ENCODE measurements at places on chromosomes 5 and 9. TPM values are rescaled to one million over a fixed set of nuclear protein-coding genes. Genes with fewer than 3 reads are reported as not detected.

- no peaks in the 10 kb centered on the region for H3K27me3 ChIP-seq
- H3K4me1 ChIP-seq, result peaks cover 7% of the 10 kb centered on the region
- no peaks in the 10 kb centered on the region for H3K36me3 ChIP-seq
- no peak overlapping the region for H3K4me3 ChIP-seq
- H3K27ac ChIP-seq, result peak overlapping the region; percentile 70
These were observed 205.8 kb downstream of the GABBR2 start for GRCh38 chr9:98502976-98503325.

- no peaks in the 10 kb centered on the region for H3K4me1 ChIP-seq
- no peak for DNase-seq
- H3K27me3 ChIP-seq, result no peaks in the 10 kb centered on the region
These were observed 1327.8 kb upstream of the WWC1 start for GRCh38 chr5:166963596-166963995.

GRCh38 chr5:128199611-128200010 lies 116.0 kb downstream of the SLC12A2 start:
- no peaks in the 10 kb centered on the region for H3K27me3 ChIP-seq
- no peak for DNase-seq
- no peak overlapping the region for H3K27ac ChIP-seq
- no peaks in the 10 kb centered on the region for H3K4me1 ChIP-seq
- no peak overlapping the region for H3K4me3 ChIP-seq
- H3K36me3 ChIP-seq, result no peaks in the 10 kb centered on the region

GRCh38 chr5:125331987-125332598 lies 585.7 kb upstream of the ZNF608 start:
- H3K36me3 ChIP-seq, result no peaks in the 10 kb centered on the region
- no peaks in the 10 kb centered on the region for H3K27me3 ChIP-seq
- H3K27ac ChIP-seq, result no peak overlapping the region
- H3K4me3 ChIP-seq, result no peak overlapping the region
- no peaks in the 10 kb centered on the region for H3K4me1 ChIP-seq

- no peaks in the 10 kb centered on the region for H3K4me1 ChIP-seq
- no peaks in the 10 kb centered on the region for H3K36me3 ChIP-seq
- no peak overlapping the region for H3K4me3 ChIP-seq
- no peak overlapping the region for H3K27ac ChIP-seq
- DNase-seq, result no peak
These were observed 184.5 kb upstream of the TLE4 start for GRCh38 chr9:79387101-79387835.

- no peaks in the 10 kb centered on the region for H3K4me1 ChIP-seq
- peaks cover 10% of the 10 kb centered on the region for H3K27me3 ChIP-seq
- H3K27ac ChIP-seq, result no peak overlapping the region
- H3K36me3 ChIP-seq, result no peaks in the 10 kb centered on the region
These were observed 28.8 kb downstream of the ALG2 start for GRCh38 chr9:99192786-99193465.

DNA sequence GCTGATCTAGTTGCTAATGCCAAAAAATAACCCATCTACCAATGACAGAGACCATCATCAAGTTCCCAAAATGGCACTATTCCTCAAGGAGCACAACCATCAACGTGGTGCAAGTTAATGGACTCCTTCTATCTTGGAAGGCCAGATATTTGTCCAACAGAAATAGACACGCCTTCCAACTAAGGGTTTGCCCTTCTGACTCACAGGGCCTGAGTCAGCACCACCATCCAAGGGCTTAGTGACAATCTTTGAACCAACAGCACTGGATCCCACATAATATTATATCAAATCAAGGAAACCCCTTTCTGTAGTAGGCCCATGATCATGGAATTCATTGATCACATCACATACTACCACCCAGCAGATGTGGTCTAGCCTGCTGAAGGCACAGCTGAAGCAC lies 84.3 kb downstream of the MED27 start:
- H3K27ac ChIP-seq, result no peak overlapping the region
- no peaks in the 10 kb centered on the region for H3K27me3 ChIP-seq
- no peak overlapping the region for H3K4me3 ChIP-seq
- H3K36me3 ChIP-seq, result no peaks in the 10 kb centered on the region
- peaks cover 12% of the 10 kb centered on the region for H3K4me1 ChIP-seq
- DNase-seq, result no peak

DNA sequence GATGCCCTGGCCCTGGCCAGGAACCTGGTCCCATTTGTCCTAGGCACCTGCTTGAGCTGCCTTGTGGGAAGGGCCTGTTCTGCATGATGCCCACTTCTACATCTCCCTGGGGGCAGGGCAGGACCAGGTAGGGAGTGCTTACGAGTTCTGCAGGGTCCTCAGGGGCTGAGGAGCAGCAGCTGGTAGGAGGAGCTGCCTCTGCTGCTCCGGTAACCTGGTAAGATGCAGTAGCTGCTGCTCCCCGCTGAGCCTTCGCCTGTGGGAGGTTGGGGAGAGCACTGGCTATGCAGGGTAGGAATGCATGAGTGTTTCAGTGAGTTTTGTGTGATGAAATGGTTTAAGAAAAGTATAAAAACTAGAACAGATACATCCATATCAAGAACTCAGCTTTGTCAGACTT lies 13.6 kb downstream of the LRRC8A start:
- H3K27ac ChIP-seq, result no peak overlapping the region
- no peaks in the 10 kb centered on the region for H3K27me3 ChIP-seq
- peaks cover 44% of the 10 kb centered on the region for H3K36me3 ChIP-seq
- H3K4me3 ChIP-seq, result no peak overlapping the region

DNA sequence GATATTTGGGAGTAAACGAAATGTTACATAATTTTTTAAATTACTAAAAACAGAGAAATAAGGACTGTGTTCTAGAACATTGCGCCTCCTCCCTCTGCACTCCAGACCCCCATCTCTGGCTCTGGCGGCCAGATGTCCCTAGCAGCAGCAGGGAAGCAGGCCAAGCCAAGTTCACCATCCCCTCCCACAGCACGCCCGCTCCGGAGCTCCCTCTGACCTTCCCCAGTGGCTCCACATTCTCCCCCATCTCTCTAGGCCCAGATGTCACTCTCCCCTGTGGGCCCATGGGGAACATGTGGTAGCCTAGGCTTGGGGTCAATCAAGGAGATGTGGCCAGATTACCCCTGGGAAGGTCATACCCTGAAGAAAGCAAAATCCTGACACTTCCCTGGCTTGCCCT lies 6.3 kb upstream of the WNK2 start:
- peaks cover 16% of the 10 kb centered on the region for H3K27me3 ChIP-seq
- H3K4me1 ChIP-seq, result peaks cover 8% of the 10 kb centered on the region
- no peak overlapping the region for H3K27ac ChIP-seq
- no peak for DNase-seq

DNA sequence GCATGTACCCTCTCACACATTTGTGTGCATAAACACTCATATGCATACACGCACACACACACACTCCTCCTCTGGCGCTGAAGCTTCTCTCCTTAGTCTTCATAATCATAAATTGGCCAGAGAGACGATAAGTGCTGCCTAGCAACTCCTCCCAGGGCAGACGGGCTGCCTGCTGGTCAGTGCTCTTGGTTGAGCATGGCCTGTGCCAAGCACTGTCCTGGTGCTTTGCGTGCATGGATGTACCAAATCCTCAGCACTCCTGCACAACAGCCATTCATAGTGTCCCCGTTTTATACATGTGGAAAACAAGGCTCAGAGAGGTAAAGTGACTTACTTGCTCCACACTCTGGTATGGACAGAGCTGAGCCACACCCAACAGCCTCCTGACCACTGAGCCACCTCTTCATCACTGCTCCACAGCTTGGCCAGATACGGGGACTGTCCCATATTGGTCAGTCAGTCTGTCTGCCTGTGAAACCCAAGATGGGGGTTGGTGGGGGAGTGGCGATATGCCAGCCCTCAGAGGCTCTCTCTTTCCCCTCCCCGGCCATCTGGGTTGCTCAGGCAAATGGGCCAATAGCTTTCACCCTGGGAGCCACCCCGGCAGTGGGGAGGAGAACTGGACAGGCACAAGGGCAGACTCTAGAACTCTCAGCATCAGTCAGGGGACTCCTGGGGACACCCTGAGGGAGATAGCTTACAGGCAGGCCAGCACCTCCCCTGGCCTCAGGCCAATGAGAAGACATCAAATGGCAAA lies 64.3 kb upstream of the GARNL3 start:
- no peaks in the 10 kb centered on the region for H3K27me3 ChIP-seq
- peaks cover 11% of the 10 kb centered on the region for H3K4me1 ChIP-seq
- H3K36me3 ChIP-seq, result no peaks in the 10 kb centered on the region
- no peak overlapping the region for H3K27ac ChIP-seq
- DNase-seq, result no peak

DNA sequence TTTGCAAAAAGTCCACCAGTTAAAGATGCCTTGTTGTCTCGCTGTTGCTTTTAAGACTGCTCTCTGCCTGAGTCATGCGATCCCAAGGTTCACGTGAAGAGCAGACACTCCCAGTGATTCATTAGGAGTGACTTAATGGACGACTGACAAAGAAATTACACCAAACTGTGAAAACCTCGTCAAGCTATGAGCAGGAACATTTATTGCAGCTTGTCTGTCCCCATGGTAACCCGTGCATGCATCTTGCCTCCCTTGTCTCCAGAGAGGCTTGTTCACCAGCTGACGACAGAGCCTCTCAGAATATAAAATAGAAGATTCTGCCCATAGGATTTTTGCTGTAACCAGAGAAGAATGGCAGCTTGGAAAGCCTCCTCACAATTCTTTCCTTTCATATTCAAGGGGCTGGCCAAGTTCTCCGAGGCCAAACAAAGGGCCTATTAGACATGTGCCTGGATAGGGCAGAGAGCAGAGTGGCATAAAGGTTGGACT lies 352.7 kb downstream of the SPOCK1 start:
- no peaks in the 10 kb centered on the region for H3K4me1 ChIP-seq
- peaks cover 6% of the 10 kb centered on the region for H3K27me3 ChIP-seq
- no peak overlapping the region for H3K4me3 ChIP-seq
- no peaks in the 10 kb centered on the region for H3K36me3 ChIP-seq
- DNase-seq, result no peak

- no peak for DNase-seq
- no peak overlapping the region for H3K4me3 ChIP-seq
- H3K4me1 ChIP-seq, result peaks cover 4% of the 10 kb centered on the region
These were observed 182.1 kb upstream of the PTGER4 start for GRCh38 chr5:40497573-40497972.

GRCh38 chr9:119052339-119053030 lies 316.8 kb downstream of the BRINP1 start:
- no peaks in the 10 kb centered on the region for H3K36me3 ChIP-seq
- H3K27me3 ChIP-seq, result no peaks in the 10 kb centered on the region
- H3K27ac ChIP-seq, result no peak overlapping the region
- no peak overlapping the region for H3K4me3 ChIP-seq
- DNase-seq, result no peak

DNA sequence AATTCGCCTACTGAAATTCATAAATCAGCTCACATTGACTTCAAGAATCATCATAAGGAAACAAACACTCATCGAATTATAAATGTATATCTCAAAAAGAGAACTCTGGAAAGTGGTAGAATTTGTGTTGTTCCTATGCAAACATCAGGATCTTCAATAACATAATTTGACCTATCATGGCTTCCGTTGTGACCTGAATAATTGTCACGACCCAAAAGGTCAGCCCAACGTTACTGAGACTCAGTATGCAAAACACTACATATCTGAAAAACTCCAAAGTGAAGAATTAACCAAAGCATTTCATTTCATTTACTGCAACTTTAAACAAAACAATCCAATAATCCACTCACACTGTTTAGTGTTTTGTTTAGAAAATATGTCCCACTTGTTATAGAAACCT lies 1.2 kb downstream of the RAPGEF6 start:
- H3K36me3 ChIP-seq, result no peaks in the 10 kb centered on the region
- no peaks in the 10 kb centered on the region for H3K27me3 ChIP-seq
- peak overlapping the region; percentile 98 for H3K27ac ChIP-seq
- peak overlapping the region; percentile 85 for H3K4me3 ChIP-seq

- peaks cover 12% of the 10 kb centered on the region for H3K4me1 ChIP-seq
- H3K4me3 ChIP-seq, result peak within 1 kb of the TSS; percentile 75
- H3K27me3 ChIP-seq, result no peaks in the 10 kb centered on the region
- H3K36me3 ChIP-seq, result peaks cover 5% of the 10 kb centered on the region
These were observed at the start of gene OSMR for GRCh38 chr5:38845526-38846378. Gene OSMR, plus strand, starts transcription at chr5:38846012. Its CDS starts 23,033 bp downstream, at chr5:38869045.

DNA sequence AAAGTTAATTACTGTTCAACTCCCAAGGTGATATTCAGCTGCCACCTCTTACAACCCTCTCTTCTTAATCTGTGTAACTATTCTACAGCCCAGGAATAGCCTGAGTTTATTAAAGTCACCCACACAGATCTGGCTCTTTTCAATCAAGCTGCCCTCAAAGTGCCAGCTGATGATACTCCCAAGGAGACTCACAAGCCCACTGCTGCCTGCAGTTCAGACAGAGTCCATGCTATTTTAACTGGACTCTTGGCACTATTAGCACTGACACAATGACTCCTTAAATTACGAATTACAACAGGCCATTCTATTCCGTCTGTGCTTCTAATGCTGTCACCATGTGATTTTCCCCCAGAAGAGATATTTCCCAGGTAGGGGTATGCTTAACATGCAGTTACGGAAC lies 26.3 kb downstream of the REEP5 start:
- H3K4me3 ChIP-seq, result no peak overlapping the region
- no peaks in the 10 kb centered on the region for H3K27me3 ChIP-seq
- peaks cover 78% of the 10 kb centered on the region for H3K36me3 ChIP-seq
- no peak for DNase-seq

GRCh38 chr5:23352446-23352845 lies 155.0 kb upstream of the PRDM9 start:
- H3K36me3 ChIP-seq, result no peaks in the 10 kb centered on the region
- H3K27ac ChIP-seq, result no peak overlapping the region
- H3K4me3 ChIP-seq, result no peak overlapping the region
- no peaks in the 10 kb centered on the region for H3K4me1 ChIP-seq
- H3K27me3 ChIP-seq, result no peaks in the 10 kb centered on the region

- H3K27me3 ChIP-seq, result peaks cover 12% of the 10 kb centered on the region
- H3K4me3 ChIP-seq, result peak within 1 kb of the TSS; percentile 54
- DNase-seq, result peak; percentile 91
- H3K36me3 ChIP-seq, result no peaks in the 10 kb centered on the region
- H3K27ac ChIP-seq, result peak within 1 kb of the TSS; percentile 55
- H3K4me1 ChIP-seq, result peaks cover 14% of the 10 kb centered on the region
These were observed at the start of gene NXNL2 for GRCh38 chr9:88534456-88535225. Gene NXNL2, plus strand, starts transcription at chr9:88535178. Its CDS starts 257 bp downstream, at chr9:88535435.

Gene C5orf63
- total RNA-seq, result 10.1 TPM

Gene SLC46A2
- 17.0 TPM for total RNA-seq

Gene EXD3
- 27.3 TPM for total RNA-seq

Gene TXNDC8
- not detected for total RNA-seq

Gene RANBP17
- total RNA-seq, result 17.8 TPM

Gene KLF4
- 143 TPM for total RNA-seq

Gene C9orf153
- 0.23 TPM for total RNA-seq

Gene LURAP1L
- 32.3 TPM for total RNA-seq

Gene F2RL2
- total RNA-seq, result 1.2 TPM

Gene KCTD16
- 5.1 TPM for total RNA-seq

Gene FOXD4
- total RNA-seq, result 0.75 TPM

Gene ANKRD31
- total RNA-seq, result 0.14 TPM

Data from upper lobe of right lung (tissue), 1 donor.